AG20443 (cell line): ENCODE measurements at places on chromosomes 6 and 20.

GRCh38 chr6:139713424-139713823 lies 339.0 kb upstream of the CITED2 start:
- no peak for DNase-seq

DNA sequence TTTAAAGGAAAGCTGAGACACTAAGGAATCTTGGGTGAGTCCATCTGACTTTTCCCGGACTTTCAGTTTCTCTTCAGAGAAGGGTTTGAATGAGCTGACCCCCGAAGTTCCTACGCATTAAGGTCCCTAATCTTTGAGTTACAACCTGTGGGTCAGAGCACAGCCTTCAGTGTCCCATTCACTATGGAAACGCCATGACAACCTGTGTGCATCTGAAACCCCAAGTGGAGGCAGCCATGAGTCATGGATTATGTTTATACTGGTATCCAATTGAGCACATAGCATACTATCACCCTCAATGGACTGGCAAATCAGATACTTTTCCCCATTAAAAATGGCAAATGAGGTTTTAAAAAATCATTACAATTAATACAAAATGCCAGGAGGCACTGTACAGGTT lies 11.4 kb downstream of the MYLK4 start:
- peak; percentile 27 for DNase-seq

DNA sequence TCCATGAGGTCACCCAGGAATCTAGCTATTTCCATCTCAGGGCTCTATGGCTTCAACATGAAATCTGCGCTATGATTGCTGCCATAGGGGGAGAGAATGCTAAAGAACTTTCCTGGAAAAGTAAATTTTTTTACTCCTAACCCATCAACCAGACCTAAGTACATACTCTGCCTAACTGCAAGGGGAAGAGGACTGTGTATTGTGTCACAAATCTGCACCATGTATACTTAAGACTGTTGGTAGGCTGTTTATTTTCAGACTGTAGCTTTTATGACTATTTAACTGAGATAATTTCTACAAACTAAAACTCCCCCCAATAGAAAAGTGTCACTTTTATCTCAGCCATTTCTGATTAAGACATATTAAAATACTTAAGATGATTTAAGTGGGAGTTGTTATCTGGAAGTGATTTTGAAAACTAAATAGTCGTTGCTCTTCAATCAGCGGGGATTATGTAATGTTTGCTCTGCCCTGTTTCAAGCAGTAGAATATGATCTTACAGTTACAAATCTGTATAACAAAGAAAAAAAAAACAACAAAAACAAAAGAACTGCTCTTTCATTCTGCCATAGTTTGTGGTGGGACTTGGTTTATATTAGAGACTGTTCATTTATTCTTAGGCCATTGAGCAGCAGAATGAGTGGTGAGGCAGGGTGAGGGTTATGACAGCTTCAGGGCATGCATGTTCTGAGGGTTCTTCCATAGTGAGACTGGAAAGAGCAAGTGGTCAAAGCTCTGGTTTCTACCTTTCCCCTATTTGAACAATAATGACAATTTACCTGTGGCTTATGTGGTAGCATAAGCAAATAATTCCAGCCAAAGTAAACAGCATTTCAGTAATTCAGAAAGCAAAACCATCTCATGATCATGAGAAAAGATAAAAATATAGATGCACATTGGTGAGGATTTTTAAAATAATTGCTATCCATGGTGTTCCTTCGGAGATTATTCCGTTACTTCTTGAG lies 126.3 kb upstream of the CEP162 start:
- DNase-seq: no peak

DNA sequence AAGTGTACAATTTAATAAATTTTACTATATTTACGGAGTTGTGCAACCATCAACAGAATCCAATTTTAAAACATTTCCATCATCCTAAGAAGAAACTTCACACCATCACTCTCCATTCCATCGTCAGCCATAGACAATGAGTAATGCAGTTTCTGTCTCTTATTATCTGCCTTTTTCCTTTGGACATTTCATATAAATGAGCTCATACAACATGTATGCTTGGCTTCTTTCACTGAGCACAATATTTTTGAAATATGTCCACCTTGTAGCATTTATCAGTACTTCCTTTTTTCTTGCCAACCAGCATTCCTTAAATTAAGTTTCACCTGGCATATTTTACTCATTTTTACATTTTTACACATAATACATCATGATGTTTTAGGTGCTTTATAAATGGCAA lies 22.7 kb upstream of the HIVEP1 start:
- peak; percentile 37 for DNase-seq

DNA sequence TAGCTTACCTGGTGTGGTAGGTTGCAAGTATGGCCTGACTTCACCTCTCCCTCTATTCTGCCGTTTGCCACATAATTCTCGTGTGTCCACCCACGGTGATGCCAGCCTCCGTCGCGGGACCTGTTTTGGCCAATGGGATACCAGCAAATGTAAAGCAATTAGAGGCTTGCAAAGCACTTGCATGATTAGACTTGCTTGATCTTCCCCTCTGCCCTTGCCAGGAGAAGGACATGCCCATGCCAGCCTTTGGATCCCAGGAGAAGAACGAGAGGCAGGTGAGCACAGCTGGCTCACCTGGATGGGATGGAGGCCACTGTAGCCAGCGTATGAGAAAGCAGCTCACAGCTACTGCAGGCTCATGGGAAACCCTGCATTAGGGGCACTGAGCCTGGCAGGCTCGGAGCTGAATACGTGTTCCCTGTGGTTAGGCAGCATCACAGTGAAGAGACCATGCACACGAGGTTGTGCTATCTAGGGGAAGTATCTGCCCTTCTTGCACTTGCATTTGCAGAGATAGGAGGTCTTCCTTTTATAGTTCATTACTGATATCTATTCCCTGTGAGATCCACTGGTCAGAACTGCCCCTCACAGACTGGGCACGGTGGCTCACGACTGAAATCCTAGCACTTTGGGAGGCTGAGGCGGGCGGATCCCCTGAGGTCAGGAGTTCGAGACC lies 62.4 kb downstream of the TMEM242 start:
- DNase-seq: no peak

GRCh38 chr6:100167585-100167984 lies 173.6 kb upstream of the MCHR2 start:
- DNase-seq: no peak

GRCh38 chr20:35150846-35151579 lies 3.9 kb upstream of the EDEM2 start:
- DNase-seq: no peak

DNA sequence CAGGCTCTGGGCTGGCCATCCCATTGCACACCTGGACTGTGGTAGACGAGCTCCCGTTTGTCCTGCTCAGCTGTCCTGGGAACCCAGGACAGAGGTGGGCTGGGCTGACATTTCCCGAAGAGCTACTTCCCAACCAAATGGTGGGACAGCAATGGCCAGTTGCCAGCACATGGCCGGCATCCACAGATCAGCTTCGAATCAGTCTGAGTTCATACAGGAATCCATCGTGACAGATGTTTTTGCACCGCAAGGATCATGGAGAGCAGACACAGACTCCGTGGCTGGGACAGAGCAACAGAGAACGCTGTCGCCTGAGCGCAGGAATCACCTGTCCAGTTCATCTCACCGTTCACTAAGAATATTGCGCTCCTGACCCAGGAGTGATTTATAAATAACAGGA lies 198.5 kb downstream of the TTLL2 start:
- no peak for DNase-seq

- peak; percentile 50 for DNase-seq
Observed at GRCh38 chr6:109340811-109341210, 41.5 kb downstream of the CD164 start.

DNA sequence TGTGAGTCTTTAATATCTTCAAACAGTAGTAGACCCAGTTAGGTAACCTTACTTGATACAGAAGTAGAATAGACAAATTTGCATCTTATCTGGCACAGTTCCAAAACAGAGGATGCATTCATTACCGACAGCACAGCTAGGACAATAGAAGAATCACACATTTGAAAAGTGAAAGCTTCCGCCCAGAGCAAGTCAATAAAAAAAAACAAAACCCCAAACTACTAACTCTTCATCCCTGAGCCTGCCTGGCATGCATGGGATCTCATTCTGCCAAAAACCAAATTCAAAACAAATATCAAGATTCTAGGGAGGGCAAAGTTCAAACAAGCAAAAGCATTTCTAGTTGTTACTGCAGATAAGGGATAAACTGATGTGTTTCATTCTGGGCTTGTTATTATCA lies 235.4 kb downstream of the BTBD9 start:
- no peak for DNase-seq

- no peak for DNase-seq
Observed at GRCh38 chr6:90101403-90101802, 195.2 kb downstream of the BACH2 start.

GRCh38 chr6:52666523-52666922 lies 4.4 kb upstream of the TMEM14A start:
- DNase-seq: no peak

GRCh38 chr6:161272635-161273273 lies 1.1 kb downstream of the AGPAT4 start:
- no peak for DNase-seq

DNA sequence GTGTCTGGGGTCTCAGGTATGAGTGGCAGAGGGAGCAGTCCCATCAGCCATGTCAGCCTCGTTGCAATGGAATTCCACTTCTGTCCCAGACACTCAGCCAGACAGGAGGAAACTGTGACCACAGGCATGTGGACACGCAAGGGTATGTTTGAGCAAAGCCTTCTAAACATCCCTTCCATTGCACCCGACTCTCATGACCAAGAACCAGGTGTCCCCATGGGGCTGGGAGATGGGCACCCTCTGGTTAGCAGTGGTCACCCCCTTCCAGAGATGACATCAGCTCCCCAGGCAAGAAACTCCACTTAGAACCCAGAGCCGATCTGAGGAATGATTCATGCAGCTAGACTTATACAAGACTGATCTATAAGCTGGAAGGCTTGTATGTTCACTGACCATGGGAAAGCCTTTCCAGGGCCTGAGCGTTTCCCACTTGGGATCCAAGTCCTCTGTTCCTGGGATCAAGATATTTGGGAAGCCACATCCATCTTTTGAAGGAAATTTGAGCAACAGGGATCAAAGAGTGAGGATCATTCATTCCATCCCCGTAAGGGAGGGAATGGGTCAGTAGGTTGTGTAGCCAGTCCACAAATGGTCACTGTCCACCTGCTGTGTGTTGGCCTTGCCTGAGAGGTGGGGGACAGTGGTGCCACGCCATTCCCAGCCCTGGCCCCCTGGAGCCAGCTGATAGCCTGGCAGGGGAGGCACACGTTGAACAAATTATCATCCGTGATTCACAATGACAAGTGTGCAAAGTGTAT lies 3.9 kb upstream of the MRGBP start:
- peak; percentile 42 for DNase-seq

DNA sequence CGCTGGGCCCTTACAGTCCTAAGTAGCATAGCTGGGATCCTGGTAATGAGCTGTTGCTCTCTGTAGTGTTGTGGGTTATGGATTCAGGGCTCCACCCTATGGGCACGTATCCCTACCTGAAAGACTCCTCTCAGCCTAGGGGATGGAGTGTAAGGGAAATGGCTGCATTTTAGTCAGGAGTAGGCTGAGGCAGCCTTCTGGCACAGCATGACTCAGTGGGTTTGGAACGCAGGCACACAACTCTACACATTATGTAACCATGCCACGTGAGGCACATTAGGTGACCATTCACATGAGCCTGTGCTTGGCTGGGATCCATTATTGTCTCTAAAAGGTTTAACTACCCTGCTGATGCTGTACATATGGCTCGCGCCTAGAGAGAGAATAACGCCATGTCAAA lies 27.8 kb downstream of the HDDC2 start:
- no peak for DNase-seq

DNA sequence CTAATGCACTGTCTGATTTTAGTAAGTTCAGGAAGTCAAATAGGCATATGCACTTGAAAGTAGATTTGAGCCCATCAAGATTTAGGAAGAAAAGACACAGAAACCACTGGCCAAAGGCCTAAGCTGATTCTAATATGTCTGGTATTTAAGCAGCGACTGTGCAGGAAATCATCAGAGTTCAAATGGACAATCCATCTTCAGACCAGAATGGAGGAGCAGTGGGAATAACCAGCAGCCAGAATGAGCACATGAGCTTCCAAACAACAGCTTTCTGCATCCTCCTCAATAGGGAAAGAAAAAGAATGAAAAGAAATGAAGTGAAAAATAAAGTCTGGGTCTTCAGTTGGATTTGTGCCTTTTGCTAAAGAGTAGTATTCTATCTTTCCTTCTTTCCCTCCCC lies 50.6 kb downstream of the SOD2 start:
- DNase-seq: no peak

DNA sequence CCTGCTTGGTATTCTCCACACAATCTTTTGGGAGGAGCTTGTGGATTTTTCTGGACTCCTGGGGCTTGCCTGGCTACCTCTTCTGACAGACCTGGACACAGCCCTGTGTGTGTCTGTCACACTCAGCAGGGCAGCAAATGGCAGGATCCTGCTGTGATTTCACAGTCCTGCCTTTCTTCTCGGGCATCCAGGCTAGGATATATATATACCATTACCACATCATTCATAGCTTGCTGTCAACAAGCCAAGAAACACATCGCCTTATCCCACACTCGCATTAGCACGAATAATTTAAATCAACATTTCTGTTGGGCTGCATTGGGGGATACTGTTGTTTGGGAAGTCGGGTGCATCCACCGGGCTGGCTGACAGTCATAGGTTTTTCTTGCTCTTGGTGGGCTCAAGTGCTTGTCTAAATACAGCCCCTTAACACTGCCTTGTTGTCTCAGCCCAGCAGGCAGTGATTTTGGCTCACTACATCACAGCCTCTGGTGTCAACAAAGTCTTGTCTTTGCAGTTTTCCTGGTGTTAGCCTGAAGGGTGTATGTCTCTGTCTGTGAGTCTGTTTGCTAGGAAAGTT lies 154.9 kb upstream of the FERMT1 start:
- DNase-seq: no peak

DNA sequence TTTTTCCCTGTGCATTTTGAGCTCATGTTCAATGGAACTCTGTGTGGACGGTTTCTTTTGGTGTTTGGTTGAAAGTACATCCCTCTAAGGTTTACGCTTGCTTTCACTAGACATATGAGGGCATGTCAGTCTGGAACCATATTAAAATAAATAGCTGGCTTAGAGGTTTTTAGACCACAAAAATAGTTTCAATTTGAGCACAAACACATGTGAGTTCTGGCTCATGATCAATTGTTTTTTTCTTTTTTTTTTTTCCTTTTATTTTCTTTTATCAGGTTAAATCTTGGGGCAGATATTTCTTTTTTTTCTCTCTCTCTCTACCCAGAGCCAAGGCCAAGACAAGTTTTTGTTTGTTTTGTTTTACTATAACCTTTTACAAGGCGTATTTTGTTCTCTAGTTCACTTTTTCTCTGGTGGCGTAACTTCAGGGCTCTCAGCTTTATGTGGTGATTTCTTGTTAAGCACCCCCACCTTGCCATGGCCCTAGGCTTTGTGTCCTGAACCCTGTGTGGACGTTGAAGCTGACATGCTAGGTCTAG lies 92.9 kb downstream of the SHLD1 start:
- no peak for DNase-seq

- peak; percentile 89 for DNase-seq
Observed at GRCh38 chr6:21987501-21987957, 309.3 kb downstream of the PRL start.
